ENCODE measurements at places on chromosomes 2 and 18.
A peak's percentile ranks its signal among the peaks of the same experiment; 100 is the strongest.

GRCh38 chr2:119673796-119674195 lies 5.2 kb upstream of the TMEM177 start:
- DNase-seq = no peak

DNA sequence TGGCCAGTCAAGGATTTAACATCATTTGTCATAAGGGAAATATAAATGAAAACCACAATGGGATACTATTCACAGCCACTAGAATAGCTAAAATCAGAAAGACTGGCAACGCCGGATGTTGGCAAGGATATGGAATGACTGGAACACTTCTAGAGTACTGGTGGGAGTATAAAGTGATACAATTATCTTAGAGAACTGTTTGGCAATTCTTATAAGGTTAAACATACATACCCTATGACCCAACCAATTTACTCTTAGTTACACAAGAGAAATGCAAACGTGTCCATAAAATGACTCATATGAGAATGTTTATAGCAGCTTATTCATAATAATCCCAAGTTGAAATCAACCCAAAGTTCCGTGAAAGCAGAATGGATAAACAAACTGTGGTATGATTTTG lies 35.1 kb downstream of the MAPK4 start:
- DNase-seq = no peak

- DNase-seq = peak; percentile 58
Measured at GRCh38 chr18:46536215-46536874, 120.7 kb downstream of the LOXHD1 start.

DNA sequence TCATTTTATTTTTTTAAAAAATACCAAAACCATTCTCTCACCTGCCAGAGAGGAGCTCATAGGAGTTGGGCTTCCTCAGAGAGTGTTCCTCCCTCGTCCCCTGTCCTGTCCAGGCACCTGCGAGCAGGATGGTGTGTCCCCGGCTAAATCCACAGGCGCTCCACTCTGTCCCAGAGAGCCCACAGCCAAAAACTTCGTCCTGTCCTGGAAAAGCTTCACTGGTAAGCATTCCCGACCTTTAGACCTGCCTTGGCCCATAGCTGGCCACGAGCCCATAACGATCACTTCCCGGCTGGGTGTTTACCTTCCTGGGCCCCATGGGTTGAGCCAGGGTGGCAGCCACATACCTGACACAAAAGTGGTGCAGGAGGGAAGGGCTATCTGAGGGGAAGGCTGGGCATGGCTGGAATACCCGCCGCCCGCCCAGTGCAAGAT lies at the start of gene NGEF:
Gene NGEF (minus strand): TSS at position 230 of the 435 bp plus-strand sequence. CDS start 38,366 bp downstream, outside the sequence.
- DNase-seq = no peak

- no peak for DNase-seq
Measured at GRCh38 chr2:216589791-216590190, 43.4 kb upstream of the IGFBP2 start.

Measured in CD8-positive, alpha-beta memory T cell (primary cell).